Stimulated activated CD4-positive, alpha-beta T cell treated with anti-CD3 and anti-CD28 coated beads, Interleukin-1b, Interleukin-23, amount 100 ng/mL, for 1 hour (primary cell): ENCODE measurements at places on chromosomes 11 and 22.
A peak's percentile ranks its signal among the peaks of the same experiment; 100 is the strongest.

GRCh38 chr22:29215012-29215860 lies 9.5 kb downstream of the EMID1 start:
- DNase-seq, result no peak

DNA sequence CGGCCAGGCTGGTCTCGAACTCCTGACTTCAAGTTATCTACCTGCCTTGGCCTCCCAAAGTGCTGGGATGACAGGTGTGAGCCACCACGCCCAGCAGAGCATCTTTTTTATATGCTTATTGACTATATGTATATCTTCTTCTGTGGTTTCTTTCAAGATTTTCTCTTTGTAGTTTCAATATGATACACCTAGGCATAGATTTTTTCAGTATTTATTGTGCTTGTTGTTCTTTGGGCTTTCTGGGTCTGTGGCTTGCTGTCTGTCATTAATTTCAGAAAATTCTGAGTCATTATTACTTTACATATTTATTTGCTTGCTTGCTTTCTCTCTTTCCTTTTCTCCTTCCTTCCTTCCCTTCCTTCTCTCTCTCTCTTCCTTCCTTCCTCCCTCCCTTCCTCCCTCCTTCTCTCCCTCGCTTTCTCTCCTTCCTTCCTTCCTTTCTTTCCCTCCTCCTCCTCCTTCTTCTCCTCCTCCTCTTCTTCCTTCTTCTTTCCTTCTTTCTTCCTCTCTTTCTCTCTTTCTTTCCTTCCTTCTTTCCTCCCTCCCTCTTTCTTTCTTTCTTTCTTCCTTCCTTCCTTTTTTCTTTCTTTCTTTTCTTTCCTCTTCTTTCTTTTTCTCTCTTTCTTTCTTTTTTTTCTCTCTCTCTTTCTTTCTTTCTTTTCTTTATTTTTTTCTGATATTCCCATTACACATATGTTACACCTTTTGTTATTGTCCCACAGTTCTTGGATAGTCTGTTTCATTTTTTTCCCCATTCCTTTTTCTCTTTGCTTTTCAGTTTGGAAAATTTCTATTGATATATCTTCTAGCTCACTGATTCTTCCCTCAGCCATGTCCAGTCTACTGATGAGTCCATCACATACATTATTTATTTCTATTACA lies 10.9 kb upstream of the DCHS1 start:
- no peak for DNase-seq

DNA sequence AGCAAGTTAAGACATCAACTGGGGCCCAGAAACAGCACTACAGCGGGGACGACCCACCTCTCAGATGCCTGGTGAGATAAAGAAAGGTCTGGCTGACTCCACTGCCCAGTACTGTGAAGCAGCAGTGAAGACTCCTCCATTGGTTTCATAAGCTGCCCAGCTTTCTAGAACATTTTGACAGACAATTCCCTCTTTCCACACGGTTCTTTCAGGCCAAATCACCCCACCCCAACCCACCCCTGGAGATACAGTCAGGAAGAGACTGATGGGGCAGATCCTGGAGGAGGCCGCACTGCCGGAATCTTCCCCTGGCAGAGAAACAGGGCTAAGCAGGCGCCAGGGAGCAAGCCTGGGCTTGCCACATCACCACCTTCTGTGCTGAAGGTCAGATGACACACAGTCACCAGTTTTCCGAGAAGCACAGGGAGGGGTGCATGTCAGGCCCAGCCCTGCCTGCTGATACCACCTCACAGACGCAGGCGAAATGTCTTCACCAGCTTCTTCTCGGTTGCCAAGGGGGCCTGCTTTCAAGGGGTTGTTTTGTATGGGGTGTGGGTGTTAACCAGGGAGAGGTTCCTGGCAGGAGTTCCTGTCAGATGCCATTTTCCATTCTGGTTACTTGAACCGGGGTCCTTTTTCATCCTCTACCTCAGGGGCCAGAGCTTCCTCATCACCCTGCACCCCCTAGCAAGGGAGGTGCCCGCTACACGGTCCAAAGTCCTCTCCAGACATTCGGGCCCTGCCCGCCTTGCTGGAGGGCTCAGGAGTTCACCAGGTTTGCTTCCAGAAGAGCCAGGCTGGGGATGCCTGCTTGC lies 1.4 kb upstream of the NEAT1 start:
- peak; percentile 73 for DNase-seq

DNA sequence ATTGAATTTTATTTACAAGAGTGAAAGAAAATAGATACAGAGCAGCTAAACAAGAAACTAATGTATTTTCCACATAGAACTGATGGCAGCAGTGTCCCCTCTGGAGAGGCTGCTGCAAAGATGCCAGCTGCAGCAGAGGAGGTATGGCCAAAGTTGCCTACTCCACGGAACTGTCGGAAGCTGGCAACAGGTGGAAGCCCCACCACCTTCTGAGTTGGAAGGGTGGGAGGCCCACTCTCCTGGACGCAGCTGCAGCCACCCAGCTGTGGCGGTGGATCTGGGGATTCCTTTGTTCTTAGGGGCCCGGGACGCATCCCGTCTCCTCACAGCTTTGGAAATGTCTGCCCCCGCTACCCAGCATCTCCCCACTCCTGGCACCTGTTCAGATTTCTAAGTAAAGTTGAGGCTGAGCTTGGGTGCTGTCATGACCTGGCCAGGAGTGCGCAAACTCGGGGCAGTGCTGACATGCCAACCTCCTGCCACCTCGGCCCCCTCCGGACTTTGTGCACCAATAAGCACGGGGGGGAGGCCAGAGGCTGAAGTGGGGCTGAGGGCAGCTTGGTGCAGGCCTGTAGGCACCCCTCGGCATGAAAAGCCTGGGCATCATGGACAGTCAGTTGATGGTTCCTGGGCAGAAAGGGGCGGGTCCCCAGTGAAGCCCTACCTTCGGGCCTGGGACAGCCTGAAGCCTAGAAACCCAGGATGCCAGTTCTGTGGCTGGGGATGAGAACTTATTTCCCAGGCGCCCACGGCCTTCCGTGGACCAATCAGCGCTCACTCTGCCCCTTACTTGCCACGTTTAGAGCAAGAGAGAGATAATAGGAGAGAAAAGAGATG lies 1071.4 kb downstream of the JRKL start:
- no peak for DNase-seq

GRCh38 chr22:35952576-35952975 lies 76.0 kb downstream of the RBFOX2 start:
- DNase-seq, result no peak
